ENCODE measurements at places on chromosomes 5 and 9.

DNA sequence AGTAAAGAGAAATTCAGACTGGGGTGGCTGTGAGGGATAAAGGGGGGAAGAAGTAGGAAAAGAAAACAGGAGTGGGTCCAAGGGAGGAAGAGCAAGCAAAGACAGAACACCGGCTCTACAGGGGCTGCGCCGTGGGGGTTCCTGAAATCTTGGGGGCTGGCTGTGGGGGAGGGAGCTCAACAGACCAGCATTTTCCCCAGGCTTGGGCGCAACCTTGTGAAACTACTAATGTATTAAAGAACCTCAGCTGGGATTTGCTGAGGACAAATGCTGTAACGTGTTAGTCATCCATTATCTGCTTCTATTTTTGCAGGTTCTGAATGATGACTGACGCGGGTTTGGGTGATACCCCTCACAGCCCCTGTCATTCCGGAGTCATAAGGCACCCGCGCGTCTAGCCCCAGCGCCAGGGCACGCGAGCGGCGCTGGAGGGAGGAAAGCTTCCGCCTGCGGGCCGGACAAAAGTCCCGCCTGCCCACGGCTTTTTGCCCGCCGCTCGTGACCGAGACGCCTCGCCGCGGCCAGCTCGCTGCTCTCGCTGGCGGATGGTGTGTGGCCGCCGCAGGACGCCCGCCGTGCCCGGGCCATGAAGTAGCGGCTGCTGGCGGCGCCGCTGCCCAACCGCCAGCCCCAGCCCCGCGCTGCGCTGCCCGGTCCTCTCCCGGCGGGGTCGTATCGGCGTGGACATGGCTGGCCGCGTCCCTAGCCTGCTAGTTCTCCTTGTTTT is 110.6 kb downstream of the PAM start:
- peak; percentile 80 for DNase-seq
- H3K4me1 ChIP-seq, result peaks cover 34% of the 10 kb centered on the region
- peak overlapping the region; percentile 72 for H3K27ac ChIP-seq
- H3K27me3 ChIP-seq, result no peaks in the 10 kb centered on the region
- no peaks in the 10 kb centered on the region for H3K36me3 ChIP-seq

- H3K4me1 ChIP-seq, result peaks cover 3% of the 10 kb centered on the region
- no peaks in the 10 kb centered on the region for H3K36me3 ChIP-seq
- H3K27ac ChIP-seq, result no peak overlapping the region
- peak; percentile 77 for DNase-seq
These were observed 46.1 kb upstream of the CER1 start for GRCh38 chr9:14768405-14769229.

DNA sequence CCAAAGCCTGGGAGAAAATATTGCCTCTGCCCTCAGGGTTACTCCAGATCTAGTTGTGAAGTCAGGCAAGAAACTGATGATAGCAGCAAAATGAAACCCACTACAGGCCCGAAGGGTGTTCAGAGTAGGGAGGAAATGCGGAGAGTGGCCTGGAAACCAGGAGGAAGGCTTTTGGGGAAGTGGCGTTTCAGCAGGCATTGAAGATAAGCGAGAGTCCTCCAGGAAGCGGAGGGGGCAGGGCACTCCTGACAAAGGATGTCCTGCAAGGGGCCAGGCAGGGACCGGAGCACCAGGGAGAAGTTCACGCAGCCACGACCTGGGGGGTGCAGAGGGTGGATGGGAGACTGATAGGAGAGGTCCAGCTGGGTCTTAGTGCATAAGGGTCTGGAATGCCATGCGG is 7.8 kb upstream of the FOXI1 start:
- peaks cover 2% of the 10 kb centered on the region for H3K27me3 ChIP-seq
- H3K36me3 ChIP-seq, result no peaks in the 10 kb centered on the region
- H3K4me1 ChIP-seq, result peaks cover 20% of the 10 kb centered on the region

DNA sequence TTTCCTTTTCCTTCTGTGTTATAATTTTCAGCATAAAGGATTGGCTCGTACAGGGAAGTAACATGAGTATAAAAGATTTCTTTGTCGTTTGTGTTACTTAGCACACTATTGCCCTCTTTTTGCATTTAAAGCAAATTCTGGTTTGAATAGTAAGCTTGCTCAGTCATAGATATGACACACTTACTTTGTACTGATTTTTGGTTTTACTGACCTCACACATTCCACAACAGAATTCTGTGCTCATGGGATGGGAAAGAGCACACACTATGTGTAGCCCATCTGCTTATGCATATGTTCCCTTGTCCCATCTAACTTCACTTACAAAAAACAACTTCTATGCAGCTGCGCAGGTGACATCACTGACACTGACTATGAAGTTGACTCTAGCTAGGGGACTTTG is 111.9 kb upstream of the MTAP start:
- no peaks in the 10 kb centered on the region for H3K27me3 ChIP-seq
- no peak for DNase-seq
- no peak overlapping the region for H3K4me3 ChIP-seq
- H3K36me3 ChIP-seq, result no peaks in the 10 kb centered on the region

DNA sequence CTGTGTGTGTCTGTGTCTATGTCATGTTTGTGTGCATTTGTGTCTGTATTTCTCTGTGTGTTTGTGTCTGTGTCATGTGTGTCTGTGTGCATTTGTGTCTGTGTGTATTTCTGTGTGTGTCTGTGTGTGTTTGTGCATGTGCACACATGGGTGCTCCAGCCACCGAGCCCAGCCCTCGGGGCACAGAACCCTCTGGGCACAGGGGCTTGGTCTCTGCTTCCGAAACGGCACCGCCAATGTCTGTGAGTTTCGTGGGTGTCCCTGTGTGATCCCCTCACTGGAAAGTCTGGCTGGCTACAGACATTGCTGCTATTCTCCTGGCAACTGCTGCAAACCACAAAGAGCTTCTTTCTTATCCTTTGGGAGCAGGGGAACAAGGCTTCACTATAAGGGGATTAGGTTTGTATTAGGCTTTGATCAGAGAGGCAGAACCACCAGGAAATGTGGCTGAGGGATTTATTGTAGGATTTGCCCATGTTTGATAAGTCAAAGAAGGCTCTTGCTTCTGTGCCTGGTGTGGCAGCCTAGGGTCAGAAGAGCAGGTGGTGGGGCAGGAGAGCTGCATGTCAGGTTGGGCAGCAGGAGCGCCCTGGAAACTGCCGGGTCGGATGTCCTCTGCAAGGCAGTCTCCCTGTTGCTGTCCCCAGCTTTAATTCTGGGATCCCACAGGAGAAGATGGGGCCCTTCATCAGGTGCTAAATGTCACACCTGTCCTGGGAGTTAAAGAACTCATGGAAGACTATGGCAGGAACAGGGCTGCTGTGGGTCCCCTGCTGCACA is 39.6 kb upstream of the FCN1 start:
- DNase-seq, result no peak
- no peaks in the 10 kb centered on the region for H3K4me1 ChIP-seq
- H3K27me3 ChIP-seq, result no peaks in the 10 kb centered on the region
- no peaks in the 10 kb centered on the region for H3K36me3 ChIP-seq

DNA sequence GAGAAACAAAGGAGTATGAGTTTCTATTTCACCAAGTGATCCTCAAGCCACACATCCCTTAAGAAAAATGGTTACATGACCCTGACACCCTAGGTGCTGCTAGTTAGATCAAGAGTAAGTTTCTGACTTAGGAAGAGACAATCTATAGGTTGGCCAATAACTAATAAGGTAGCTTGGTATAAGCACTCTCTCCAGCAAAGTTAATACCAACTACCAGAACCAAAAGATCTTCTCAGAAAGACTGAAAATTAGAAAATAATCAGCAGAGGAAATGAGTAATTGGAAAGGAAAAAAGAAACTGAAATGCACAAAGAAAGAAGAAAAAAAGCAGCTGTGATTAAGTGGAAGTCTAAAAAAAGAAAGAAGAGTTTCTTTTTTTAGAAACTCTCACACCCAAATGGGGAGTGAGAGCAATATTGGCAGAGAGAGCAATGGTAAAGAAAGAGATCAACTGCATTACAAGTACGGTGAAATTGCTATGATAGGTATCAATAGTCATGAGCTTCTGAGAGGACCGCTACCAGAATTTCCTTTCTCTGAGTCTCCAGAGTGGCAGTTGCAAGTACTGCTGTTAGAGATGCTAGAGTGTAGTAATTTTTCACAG is 195.5 kb downstream of the TMEM167A start:
- no peaks in the 10 kb centered on the region for H3K36me3 ChIP-seq
- H3K4me1 ChIP-seq, result no peaks in the 10 kb centered on the region
- peaks cover 2% of the 10 kb centered on the region for H3K27me3 ChIP-seq
- DNase-seq, result no peak
- H3K27ac ChIP-seq, result no peak overlapping the region

- H3K36me3 ChIP-seq, result peaks cover 10% of the 10 kb centered on the region
- no peak overlapping the region for H3K4me3 ChIP-seq
- no peak for DNase-seq
- no peak overlapping the region for H3K27ac ChIP-seq
- H3K27me3 ChIP-seq, result no peaks in the 10 kb centered on the region
- peaks cover 46% of the 10 kb centered on the region for H3K4me1 ChIP-seq
These were observed 125.4 kb downstream of the ARHGEF28 start for GRCh38 chr5:73751254-73751914.

DNA sequence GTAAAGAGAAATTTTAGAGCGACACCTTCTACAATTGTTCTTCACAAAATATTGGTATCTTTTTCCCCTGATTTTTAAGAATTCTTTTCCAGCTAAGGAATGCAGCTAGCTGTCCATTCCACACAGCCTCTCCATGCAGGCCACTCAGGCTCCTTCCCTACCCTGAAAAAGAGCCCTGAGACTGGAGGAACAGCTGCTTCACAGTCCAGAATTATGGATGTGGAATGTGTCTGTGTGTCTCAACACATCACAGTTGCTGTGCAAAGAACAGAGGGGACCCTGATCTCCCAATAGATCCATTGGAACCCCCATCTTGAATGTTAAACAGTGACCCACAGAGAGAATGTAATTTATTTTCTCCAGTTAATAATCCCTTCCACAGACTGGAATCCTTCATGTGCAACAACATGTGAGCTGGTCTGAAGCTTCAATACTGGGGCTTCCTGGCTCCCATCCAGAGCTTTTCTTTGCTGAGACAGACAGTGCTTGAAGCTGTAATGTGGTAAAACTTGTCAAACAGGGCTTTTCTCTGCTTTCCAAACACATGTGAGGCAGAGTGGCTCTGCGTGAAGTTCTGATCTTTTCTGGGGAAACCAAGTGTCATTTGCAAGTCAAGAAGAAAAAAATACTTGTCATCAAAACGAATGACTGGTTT is 53.3 kb upstream of the SMC5 start:
- H3K27ac ChIP-seq, result no peak overlapping the region
- no peaks in the 10 kb centered on the region for H3K36me3 ChIP-seq
- H3K4me3 ChIP-seq, result no peak overlapping the region
- H3K27me3 ChIP-seq, result no peaks in the 10 kb centered on the region
- DNase-seq, result no peak

DNA sequence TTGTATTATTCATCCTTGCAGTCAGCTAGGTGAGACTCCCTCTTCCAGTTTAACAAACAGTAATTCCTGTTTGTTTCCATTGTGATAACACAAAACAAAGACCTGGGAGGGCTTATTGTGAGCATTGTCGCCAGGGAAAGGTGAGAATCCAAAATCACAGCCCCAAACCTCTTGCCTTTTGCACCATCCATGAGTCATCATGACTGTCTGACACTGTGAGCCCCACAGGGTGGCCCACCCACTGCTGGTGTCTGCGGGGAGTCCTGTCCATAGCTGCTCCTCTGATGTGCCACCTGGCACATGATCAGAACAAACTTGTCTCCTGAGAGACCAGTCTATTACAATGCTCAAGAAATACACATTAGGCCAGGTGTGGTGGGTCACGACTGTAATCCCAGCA is 33.7 kb upstream of the S1PR3 start:
- peaks cover 7% of the 10 kb centered on the region for H3K27me3 ChIP-seq
- H3K27ac ChIP-seq, result no peak overlapping the region
- no peaks in the 10 kb centered on the region for H3K36me3 ChIP-seq
- no peak overlapping the region for H3K4me3 ChIP-seq

DNA sequence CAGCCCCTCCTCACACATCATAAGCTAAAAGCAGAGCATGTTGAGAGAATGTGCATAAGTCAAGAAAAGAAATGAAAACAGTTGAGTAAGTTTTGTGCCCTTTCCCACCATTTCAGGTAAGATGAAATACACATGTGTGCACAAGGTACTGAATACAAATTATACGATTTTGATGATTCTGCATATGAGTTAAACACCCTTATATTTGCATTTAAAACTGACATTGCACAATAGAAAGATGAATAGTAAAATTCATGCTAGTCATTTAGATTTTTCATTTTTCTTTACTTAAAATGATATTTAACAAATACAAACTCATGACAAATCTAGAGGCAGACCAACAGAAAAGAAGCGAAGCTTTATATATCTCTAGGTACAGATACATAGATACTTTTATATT is 24.9 kb upstream of the PSD2 start:
- no peaks in the 10 kb centered on the region for H3K36me3 ChIP-seq
- peaks cover 3% of the 10 kb centered on the region for H3K27me3 ChIP-seq
- H3K4me3 ChIP-seq, result no peak overlapping the region
- peaks cover 21% of the 10 kb centered on the region for H3K4me1 ChIP-seq
- DNase-seq, result no peak

DNA sequence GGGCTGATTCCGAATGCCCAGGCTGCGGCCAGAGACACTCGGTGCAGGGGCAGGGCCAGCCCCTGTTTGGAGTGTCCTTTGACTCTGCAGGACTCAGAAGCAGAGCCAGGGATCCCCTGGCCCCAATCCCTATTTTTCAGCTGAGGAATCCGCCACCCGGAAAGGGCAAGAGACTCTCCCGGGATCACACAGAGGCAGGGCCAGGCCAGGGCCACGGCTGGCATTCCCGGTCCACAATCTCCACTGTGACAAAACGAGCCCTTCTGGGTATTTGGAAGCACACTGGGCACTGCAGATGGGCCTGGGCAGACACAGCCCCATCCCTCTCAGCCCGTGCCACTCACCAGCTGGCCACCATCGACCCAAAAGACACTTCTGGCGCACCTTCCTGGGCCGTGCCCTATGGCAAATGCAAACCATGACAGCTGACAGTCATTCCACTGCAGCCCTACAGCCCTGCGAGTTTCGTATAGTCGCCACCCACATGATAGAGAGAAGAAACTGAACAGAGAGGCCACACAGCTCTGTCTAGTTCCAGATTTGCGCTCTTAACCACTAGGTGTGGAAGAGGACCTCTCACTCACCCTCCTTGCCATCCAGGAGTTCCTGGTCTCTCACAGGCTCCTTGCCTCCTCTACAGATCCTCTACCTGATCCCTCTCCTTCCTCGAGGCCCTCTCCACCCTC is 13.3 kb downstream of the NR5A1 start:
- no peak for DNase-seq
- H3K27me3 ChIP-seq, result no peaks in the 10 kb centered on the region
- H3K4me3 ChIP-seq, result no peak overlapping the region
- no peaks in the 10 kb centered on the region for H3K36me3 ChIP-seq

DNA sequence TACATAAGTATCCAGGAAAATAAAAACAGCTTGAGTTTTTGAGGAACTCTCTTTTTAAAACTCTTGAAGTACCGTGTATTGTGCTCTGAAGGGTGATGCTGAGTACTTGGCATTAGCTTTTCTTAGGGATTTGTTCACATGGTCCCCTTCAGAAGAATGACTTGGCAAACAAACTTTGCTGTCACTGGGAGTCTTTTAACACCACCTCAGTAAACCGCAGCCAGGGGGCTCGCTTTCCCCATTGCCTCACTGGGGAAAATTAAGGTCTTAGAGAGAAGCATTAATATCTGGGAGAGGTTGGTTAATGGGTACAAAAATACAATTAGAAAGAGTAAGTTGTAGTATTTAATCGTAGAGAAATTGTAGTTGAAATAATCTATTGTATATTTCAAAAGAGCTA is 105.9 kb upstream of the DAP start:
- H3K27me3 ChIP-seq, result peaks cover 2% of the 10 kb centered on the region
- no peak for DNase-seq
- H3K36me3 ChIP-seq, result no peaks in the 10 kb centered on the region
- H3K4me3 ChIP-seq, result no peak overlapping the region
- H3K27ac ChIP-seq, result no peak overlapping the region

- no peak overlapping the region for H3K4me3 ChIP-seq
- H3K36me3 ChIP-seq, result peaks cover 5% of the 10 kb centered on the region
- no peaks in the 10 kb centered on the region for H3K4me1 ChIP-seq
- peaks cover 54% of the 10 kb centered on the region for H3K27me3 ChIP-seq
- no peak for DNase-seq
These were observed 9.4 kb downstream of the BARHL1 start for GRCh38 chr9:132591751-132592314.
